ENCODE measurements at places on chromosomes 3 and 15.
A peak's percentile ranks its signal among the peaks of the same experiment; 100 is the strongest.

GRCh38 chr3:194003114-194004057, 132.6 kb upstream of the HES1 start:
- DNase-seq: peak; percentile 75

DNA sequence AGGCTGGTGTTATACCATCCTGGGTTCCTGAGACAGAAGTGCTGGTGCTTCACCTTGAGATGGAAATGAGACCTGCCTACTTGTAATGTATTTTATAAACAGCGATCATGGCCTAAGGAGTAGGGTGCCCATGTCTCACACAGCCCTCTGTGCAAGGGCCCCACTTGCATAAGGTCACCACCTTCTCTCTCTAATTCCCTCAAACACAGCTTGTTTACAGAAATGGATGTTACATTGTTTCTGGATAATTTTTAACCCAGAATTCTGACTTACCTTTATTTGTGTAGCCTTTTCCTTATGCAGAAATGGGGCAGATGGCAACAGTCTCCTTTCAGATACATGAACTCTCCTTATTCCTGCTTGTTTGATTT, 95.1 kb upstream of the UMPS start:
- no peak for DNase-seq

GRCh38 chr15:50542887-50543210, 3.6 kb downstream of the USP50 start:
- no peak for DNase-seq

DNA sequence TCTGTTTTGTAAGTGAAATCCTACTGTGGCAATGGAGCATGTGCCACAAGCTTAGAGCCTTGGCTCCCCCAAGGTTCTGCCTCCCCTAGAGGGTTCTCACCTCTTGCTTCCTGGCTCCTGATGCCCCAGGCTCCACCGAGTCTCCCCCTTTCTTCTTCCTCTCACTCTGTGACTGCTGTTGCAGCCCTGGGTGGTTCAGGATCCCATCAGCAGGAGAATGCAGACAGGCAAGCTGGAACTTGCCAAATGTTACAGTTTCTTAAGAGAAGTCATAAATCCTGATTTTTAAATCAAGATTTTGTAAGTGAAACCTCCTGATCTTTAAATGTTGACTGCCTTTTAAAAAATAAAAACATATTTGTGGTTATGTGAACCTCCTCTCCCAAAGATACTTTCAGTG, 133.9 kb downstream of the CCNL1 start:
- no peak for DNase-seq

DNA sequence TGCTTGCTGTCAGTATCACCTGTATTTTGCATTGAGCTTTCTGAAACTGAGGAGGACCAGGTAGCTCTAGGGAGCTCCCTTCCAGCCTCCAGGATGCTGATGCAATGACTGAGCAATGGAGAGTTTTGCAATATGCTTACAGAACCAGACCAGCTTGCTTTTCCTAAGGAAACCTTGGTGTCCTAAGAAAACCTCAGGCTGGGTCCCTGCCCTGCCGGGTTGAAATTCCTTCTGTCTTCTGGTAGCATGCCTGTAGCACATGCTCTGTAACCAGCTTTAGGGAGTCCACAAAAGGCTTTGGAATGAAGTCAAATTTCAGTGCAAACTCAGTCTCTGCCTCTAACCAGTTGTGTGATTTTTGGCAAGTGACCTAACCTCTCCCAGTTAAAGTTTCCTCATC, 65.8 kb upstream of the GSK3B start:
- DNase-seq: no peak

DNA sequence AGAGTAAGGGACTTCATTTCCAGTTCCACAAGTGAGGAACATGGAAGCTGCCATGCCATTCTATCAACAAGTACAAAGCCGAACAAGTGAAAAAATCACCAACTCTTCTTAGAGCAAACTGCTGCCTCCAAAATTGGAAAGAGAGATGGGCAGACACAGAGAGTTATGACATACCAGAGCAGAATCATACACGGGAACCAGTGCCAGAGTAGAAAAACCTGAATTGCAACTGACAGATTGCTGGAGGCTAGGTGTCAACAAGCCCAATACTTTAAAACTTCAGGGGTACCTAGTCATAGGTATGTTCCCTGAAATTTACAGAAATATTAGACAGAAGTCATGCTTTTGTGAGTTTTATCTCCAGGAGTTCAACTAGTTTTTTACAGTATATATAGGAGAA, 62.0 kb downstream of the TTBK2 start:
- DNase-seq: no peak

DNA sequence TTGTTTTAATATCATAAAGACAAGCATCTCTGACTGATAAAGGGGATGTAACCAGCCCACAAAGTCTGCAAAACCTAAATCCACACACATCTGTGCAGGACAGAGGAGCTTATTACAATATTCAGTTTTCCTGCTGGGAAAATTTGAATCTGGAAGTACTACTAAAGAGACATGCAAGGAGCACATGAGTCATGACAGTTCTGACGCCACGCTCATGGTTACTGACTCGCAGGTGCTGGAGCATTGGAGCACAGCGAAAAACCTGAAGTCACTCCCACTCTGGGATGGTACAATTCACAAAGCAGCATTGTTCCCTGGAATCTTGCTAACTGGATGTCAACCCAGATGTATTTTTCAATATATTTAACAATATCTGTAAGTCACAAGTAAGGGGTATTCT, 7.6 kb upstream of the ISL2 start:
- no peak for DNase-seq

GRCh38 chr15:60973637-60974415, 255.3 kb downstream of the RORA start:
- no peak for DNase-seq

DNA sequence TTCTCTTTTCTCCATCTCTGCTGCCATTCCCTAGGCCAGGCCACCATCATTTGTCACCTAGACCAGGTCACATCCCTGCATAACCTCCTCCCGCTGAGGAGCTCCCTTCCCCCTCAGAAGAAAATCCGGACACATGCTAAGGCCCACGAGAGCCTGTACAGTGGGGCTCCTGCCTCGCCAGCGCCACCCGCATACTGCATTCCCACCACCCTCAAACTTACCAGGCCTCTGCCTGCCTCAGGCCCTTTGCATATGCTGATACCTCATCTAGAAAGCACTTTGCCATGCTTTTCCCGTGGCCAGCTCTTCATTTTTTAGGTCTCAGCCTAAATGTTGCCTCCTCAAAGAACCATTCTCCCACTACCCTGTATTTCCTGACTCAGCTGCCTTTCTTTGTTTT, 220.1 kb upstream of the CTDSPL start:
- no peak for DNase-seq

- DNase-seq: no peak
Measured at GRCh38 chr3:8198605-8199004, 303.0 kb upstream of the LMCD1 start.

DNA sequence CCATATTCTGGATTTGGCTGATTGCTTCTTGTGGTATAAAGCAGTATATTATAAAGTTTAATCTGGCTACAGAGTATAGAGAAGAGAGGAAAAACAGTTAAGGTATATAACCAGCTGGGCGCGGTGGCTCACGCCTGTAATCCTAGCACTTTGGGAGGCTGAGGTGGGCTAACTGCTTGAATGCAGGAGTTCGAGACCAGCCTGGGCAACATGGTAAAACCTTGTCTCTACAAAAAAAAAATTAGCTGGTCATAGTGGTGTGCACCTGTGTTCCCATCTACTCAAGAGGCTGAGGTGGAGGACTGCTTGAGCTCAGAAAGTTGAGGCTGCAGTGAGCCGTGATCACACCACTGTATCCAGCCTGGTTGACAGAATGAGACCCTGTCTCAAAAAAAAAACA, 7.3 kb downstream of the SLC12A6 start:
- DNase-seq: no peak

- no peak for DNase-seq
Measured at GRCh38 chr3:121619691-121620090, 26.5 kb downstream of the FBXO40 start.

- no peak for DNase-seq
Measured at GRCh38 chr3:194615226-194615625, 18.0 kb downstream of the TMEM44 start.

GRCh38 chr15:90201130-90201943, at the start of gene SEMA4B:
SEMA4B (plus strand) TSS chr15:90201330; CDS start chr15:90201579, 249 bp downstream.
- DNase-seq: peak; percentile 92

DNA sequence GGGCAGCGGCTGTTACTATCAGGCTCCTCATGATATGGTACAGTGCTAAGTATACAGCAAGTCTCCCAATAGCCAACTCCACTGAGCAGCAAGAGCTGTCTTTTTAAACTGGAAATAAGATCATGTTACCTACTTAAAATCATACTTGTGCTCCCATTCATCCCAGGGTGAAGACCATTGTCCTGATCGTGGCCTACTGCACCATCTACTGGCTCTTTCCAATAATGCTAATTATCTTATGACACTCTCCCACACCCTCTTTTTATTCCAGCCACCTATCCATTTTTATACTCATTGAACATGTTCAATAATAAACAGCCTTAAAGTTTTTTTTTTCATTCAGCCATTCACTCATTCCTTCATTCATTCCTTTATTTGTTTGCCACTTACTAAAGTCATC, 117.7 kb downstream of the GBE1 start:
- DNase-seq: no peak

GRCh38 chr15:69980341-69981059, 117.2 kb downstream of the TLE3 start:
- peak; percentile 43 for DNase-seq

DNA sequence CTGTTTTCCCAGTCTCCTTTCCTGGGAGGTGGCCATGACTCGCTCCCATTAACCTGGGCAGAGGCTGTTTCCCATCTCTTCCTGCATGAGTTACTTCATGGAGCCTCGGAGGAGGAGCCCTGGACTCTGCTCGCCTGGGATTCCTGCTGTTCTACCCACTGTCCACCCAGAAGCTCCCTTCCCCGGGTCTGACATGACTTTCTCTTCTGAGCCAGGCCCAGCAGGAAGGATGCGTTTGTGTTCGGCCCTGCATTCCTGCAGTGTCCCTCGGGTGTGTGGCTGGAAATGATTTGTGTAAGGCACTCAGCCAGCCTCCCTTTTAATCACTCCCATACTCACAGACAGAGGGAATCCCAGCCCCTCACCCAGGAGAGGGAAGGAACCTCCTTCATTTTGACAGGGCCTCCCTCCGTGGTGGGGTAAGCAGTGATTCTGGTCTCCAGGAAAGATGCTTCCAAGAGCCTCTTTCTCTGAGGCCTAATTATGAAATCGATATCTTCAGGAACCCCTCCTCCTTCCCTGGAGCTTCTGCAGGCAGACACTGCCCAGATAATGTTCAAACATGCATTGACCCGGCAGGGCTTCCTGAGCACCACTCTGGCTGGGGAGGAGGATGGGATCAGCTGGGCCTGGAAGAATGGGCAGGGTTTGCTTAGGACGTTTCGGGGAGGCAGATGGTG, 41.6 kb upstream of the DLG1 start:
- DNase-seq: no peak

DNA sequence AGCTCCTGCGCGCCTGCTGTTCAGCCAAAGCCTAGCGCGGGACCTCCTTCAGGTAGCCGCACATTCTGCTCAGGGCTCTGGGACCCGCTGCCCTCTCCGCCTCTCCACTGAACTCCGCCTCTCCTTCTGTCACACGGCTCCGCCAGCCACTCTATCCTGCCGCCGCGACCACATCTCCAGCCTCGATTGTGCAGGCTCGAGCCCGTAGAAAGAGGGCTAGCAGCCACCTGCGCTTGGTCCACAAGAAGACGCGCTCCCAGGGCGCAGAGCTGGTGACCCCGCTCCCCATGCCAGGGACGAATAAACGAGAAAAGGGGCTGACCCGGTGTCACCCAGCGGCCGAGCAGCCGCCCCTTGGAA, 1.1 kb upstream of the VIPR1 start:
- DNase-seq: no peak

DNA sequence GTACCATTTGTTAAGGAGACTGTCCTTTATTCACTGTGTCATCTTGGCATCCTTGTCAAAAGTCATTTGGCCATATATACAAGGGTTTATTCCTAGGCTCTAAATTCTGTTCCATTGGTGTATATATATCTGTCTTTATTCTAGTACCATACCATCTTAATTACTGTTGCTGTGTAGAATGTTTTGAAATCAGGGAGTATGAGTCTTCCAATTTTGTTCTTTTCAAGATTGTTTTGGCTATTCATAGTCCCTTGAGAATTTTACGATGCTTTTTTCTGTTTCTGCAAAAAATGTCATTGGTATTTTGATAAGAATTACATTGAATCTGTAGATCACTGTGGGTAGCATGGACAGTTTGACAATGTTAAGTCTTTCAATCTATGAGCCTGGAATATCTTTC, 28.7 kb downstream of the PFN2 start:
- no peak for DNase-seq

DNA sequence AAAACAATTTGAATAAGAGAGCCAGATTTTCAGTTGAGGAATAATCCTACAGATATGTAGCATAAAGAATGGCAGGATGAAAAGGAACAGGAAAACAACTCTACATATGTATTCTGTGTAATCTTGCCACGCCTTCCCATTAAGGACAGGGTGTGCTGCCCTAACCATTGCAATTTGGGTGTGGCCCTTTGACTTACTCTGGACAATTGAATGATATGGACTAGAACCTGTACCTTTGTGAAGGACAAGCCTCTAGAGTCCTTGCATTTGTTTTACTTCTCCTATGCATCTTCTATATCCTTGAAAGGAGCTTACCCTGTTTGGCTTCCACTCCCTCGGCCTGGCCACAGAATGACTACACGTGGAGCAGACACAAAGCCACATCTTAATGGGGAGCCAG, 1261.6 kb upstream of the GBE1 start:
- DNase-seq: no peak

- DNase-seq: no peak
Measured at GRCh38 chr15:48710952-48711495, 65.5 kb upstream of the FBN1 start.

DNA sequence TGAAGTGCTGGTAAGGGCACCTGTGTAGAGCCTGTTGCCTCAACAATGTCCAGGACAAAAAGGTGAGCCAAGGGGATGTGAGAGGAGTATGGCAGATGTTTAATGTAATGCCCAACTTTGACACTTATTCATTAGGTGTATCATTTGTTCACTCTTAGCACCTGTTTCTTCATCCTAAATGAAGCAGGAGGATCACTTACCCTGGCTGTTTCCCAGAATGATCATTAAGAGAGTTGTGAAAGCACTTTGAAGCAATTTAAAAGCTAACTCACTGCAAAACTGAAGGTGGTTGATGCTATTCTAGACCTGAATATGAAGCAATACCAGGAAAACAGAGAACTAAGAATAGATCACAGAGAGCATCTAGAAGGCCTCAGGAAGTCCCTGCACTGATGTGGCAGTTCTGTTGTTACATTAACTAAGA, 3.4 kb upstream of the HHLA2 start:
- DNase-seq: peak; percentile 37

DNA sequence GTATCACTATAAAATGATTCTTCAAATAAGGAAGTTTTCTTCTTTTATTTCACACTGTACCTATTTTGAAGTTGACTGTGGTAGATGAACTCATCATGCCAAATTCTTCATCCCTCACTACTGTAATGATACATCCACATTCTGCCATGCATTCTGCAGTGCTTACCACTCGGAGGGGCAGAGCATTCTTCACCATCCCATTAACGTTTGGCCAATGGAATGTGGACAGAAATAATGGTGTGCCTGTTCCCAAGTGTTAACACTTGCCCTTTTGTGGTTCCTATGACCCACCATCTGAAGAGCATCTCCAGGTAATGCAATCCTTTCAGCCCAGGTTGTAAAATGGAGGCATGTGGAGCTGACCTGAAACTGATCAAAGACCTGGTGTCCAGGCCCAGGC, 18.6 kb downstream of the GOLIM4 start:
- no peak for DNase-seq
